Gastrocnemius medialis (tissue), 4 donors: ENCODE measurements at places on chromosomes 3 and 15. TPM values are rescaled to one million over a fixed set of nuclear protein-coding genes. Genes with fewer than 3 reads are reported as not detected.

DNA sequence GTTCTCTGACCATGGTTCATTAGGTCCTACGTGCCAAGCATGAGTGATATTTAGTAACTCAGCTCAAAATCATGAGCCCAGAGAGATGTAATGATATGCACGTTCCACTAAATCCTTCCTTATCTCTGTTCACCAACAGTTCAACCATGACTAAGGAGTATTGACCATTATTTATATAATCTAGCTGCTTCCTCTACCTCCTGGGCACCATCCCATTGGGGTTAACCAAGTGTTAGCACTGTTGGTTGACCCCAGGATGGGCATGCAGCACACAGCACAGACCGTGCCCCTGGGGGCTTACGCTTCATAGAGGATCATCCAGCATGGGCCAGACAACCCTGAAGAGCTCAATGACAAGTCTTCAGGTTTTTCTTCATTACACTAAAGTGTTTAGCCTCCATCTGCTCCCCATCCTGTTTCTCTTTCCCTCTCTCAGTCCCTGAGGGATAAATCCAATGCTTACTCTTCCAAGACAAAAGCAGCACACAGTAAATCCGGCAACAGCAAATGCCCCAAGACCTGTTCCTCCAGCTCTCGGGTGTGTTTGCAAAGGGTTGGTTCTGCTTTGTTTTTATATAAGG lies 10.4 kb downstream of the FAM174B start:
- no peaks in the 10 kb centered on the region for H3K36me3 ChIP-seq
- no peaks in the 10 kb centered on the region for H3K27me3 ChIP-seq
- H3K27ac ChIP-seq: no peak overlapping the region
- no peak overlapping the region for H3K4me3 ChIP-seq

DNA sequence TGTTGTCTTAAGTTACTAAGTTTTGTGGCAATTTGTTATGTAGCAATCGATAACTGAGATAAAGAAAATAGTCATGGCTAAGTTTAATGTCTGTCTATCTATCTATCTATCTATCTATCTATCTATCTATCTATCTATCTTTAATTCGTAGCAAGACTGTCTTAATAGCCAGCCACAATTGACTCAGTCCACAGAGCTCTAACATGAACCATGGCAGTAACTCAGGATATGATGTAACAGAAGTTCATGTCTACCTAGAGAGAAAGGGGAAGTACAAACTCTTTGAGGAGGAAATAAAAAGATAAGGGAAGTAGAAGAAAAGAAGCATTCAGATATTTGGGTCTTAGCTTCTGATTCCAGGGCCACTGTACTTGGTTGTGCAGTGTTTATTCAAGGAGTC lies 61.5 kb upstream of the FNDC3B start:
- H3K36me3 ChIP-seq: no peaks in the 10 kb centered on the region
- H3K4me1 ChIP-seq: no peaks in the 10 kb centered on the region
- no peak overlapping the region for H3K27ac ChIP-seq

GRCh38 chr3:122793568-122794416 lies at the start of gene HSPBAP1:
Gene HSPBAP1 (minus strand): TSS chr3:122793831. CDS start chr3:122793680, 151 bp downstream.
- H3K4me1 ChIP-seq: peaks cover 55% of the 10 kb centered on the region
- H3K36me3 ChIP-seq: no peaks in the 10 kb centered on the region
- H3K4me3 ChIP-seq: peak within 1 kb of the TSS; percentile 79
- peak; percentile 96 for DNase-seq
- no peaks in the 10 kb centered on the region for H3K27me3 ChIP-seq

DNA sequence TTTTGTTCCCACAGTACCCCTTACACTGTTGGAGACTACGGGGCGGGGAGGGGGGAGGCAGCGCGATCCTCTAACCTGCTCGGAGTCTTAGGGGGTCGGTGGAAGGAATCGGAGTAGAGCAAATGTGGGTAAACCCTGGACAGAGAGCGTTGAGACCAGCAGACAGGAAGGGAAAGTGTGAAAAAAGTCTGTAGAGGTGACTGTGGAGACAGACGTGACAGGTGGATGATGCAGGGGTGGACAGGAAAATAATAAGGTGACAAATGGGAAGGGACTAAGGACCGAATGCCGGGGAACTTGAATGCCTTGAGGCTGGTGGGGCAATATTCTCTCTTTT lies 424 bp downstream of the EAF2 start:
- no peaks in the 10 kb centered on the region for H3K27me3 ChIP-seq
- peaks cover 13% of the 10 kb centered on the region for H3K4me1 ChIP-seq
- peak overlapping the region; percentile 90 for H3K27ac ChIP-seq
- no peaks in the 10 kb centered on the region for H3K36me3 ChIP-seq

DNA sequence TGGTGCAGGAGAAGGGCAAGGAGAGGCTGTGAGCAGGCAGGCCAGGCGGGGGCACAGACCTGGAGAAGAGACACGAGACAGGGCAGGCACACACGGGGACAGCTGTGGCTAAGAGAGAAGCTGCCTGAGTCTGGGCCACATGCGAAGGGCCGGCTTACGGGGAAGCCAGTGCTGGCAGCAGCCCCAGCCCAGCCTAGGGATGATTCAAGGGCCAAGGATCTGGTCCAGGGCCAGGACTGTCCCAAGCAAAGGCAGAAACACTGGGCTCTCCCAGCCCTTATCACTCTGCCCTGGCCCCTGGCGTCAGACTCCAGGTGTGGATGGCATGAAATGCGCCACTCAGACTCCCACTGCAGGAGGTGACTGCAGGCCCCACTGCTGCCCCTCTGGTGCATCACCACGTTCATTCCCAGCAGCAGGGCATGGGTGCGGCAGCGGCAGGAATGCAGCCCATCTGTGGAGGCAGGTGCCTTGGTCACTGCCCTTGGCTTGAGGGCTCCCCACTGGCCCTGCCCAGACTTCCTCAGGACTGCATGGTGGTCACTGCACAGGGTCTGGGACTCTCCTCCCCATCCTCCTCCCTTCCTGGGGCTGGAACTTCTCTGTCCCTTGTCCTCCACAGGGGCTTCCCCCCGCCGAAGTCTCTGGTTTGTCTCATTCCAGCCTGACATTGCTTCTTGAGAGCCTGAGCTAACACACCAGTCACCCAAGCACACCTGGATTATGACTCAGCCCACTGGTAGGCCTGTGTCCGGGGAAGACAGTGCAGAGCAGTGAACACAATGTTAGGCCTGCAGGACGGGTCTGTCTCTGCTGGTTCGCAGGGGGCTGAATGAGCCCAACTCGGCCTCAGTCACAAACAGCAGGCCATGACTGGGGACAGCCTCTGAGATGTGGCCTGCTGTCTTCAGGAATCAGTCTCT lies 69.3 kb downstream of the TBC1D2B start:
- DNase-seq: peak; percentile 93
- no peak overlapping the region for H3K4me3 ChIP-seq
- H3K27ac ChIP-seq: peak overlapping the region; percentile 81
- no peaks in the 10 kb centered on the region for H3K36me3 ChIP-seq

- H3K27me3 ChIP-seq: peaks cover 6% of the 10 kb centered on the region
- no peak overlapping the region for H3K27ac ChIP-seq
- no peak for DNase-seq
- H3K4me1 ChIP-seq: no peaks in the 10 kb centered on the region
Observed at GRCh38 chr3:10883478-10884234, 67.6 kb downstream of the SLC6A11 start.

- DNase-seq: no peak
- no peaks in the 10 kb centered on the region for H3K27me3 ChIP-seq
- H3K27ac ChIP-seq: peak overlapping the region; percentile 99
- H3K4me3 ChIP-seq: no peak overlapping the region
Observed at GRCh38 chr3:45960289-45960688, 17.0 kb downstream of the CXCR6 start.

GRCh38 chr15:98684995-98685525 lies 36.7 kb downstream of the IGF1R start:
- no peak for DNase-seq
- no peaks in the 10 kb centered on the region for H3K36me3 ChIP-seq
- no peak overlapping the region for H3K27ac ChIP-seq
- peaks cover 29% of the 10 kb centered on the region for H3K4me1 ChIP-seq
- H3K4me3 ChIP-seq: no peak overlapping the region

DNA sequence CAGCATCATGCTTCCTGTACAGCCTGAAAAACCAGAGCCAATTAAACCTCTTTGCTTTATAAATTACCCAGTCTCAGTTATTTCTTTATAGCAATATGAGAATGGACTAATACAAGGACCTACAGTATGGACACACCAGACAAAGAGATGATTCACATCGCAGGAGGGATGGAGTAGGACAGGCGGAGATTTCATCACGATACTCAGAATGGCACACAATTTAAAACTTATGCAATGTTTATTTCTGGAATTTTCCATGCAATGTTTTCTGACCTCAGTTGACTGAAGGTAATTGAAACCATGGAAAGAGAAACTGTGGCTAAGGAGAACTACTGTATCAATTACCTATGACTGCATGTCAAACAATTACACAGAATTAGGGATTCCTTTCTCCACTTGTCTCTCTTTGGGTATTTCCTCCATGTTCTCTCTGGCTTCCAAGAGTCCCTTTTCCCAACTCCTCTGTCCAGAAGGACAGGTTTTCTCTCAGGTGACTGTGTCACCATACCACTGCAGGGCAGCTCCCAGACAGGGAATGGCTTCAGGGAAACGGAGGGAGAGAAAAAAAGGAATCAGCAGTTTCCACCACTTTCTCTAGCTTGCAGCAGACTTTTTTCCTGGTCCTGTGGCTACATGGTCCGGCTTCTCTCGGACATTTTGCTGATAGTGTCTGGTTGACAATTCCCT lies 3.0 kb upstream of the ANO10 start:
- H3K27me3 ChIP-seq: no peaks in the 10 kb centered on the region
- H3K27ac ChIP-seq: no peak overlapping the region
- H3K4me1 ChIP-seq: peaks cover 14% of the 10 kb centered on the region
- no peak for DNase-seq

GRCh38 chr3:50139308-50139707 lies 15.8 kb upstream of the SEMA3F start:
- H3K27me3 ChIP-seq: no peaks in the 10 kb centered on the region
- no peak overlapping the region for H3K27ac ChIP-seq

DNA sequence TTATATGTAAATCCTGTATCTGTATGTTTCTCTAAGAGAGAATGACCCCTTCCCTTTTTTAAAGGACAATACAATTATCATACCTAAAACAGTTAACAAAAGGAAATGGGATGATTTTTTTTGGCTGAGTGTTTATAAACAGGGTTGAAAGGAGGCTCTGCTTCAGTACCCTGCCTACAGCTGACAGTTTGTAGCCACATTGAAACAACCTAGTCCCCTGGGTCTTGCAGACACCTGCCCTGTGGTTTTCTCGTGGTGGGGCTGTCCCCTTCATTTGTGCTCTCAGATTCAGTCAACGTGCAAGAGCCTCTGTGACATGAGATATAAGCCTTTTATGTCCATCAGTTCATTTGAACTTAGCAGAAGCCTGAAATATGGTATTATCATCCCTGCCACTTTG lies 2.3 kb upstream of the HMCES start:
- H3K4me3 ChIP-seq: no peak overlapping the region
- DNase-seq: no peak
- no peak overlapping the region for H3K27ac ChIP-seq
- H3K27me3 ChIP-seq: no peaks in the 10 kb centered on the region

- H3K4me1 ChIP-seq: peaks cover 19% of the 10 kb centered on the region
- H3K27ac ChIP-seq: no peak overlapping the region
- DNase-seq: no peak
Observed at GRCh38 chr3:127985655-127986225, 66.5 kb upstream of the SEC61A1 start.

GRCh38 chr3:107284612-107285011 lies 92.6 kb upstream of the CCDC54 start:
- no peaks in the 10 kb centered on the region for H3K27me3 ChIP-seq
- no peak overlapping the region for H3K27ac ChIP-seq
- no peaks in the 10 kb centered on the region for H3K4me1 ChIP-seq
- H3K36me3 ChIP-seq: no peaks in the 10 kb centered on the region

DNA sequence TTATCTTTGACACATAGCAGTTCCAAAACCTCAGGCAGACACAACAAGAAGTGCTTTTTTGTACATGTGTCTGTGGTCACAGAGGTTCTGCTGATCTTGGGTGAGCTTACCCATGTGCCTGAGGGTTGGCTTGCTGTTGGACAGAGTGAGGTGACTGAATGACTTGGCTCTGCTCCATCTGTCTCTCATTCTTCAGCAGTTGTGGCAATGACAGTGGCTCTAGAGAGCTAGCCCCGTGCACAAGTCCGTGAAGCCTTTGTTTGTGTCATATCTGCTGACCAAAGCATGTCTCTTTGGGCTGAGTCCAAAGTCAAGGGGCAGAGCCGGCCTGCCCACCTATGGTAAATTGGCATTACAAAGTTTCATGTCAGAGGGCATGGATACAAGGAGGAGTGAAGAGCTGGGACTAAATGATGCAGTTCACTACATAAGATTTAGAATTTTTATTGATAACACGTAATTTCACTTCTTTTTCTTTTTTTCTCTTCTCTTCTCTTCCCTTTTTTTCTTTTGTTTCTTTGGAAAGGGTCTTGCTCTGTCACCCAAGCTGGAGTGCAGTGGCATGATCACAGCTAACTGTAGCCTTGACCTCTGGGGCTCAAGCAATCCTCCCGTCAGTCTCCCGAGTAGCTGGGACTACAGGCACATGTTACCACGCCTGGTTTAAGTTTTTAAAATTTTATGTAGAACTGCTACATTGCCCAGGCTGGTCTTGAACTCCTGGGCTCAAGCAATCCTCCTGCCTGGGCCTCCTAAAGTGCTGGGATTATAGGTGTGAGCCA lies 77.9 kb downstream of the ITPR1 start:
- no peak overlapping the region for H3K4me3 ChIP-seq
- DNase-seq: no peak
- H3K27ac ChIP-seq: no peak overlapping the region
- no peaks in the 10 kb centered on the region for H3K27me3 ChIP-seq

GRCh38 chr3:142492184-142492583 lies 44.3 kb upstream of the XRN1 start:
- DNase-seq: no peak
- H3K4me1 ChIP-seq: no peaks in the 10 kb centered on the region

GRCh38 chr15:68616397-68616796 lies 37.6 kb downstream of the CORO2B start:
- H3K4me3 ChIP-seq: no peak overlapping the region
- no peaks in the 10 kb centered on the region for H3K36me3 ChIP-seq
- peaks cover 22% of the 10 kb centered on the region for H3K4me1 ChIP-seq
- DNase-seq: no peak

- no peaks in the 10 kb centered on the region for H3K27me3 ChIP-seq
- no peak overlapping the region for H3K27ac ChIP-seq
- DNase-seq: no peak
- no peak overlapping the region for H3K4me3 ChIP-seq
- no peaks in the 10 kb centered on the region for H3K36me3 ChIP-seq
Observed at GRCh38 chr15:32886459-32886858, 168.7 kb downstream of the GREM1 start.

DNA sequence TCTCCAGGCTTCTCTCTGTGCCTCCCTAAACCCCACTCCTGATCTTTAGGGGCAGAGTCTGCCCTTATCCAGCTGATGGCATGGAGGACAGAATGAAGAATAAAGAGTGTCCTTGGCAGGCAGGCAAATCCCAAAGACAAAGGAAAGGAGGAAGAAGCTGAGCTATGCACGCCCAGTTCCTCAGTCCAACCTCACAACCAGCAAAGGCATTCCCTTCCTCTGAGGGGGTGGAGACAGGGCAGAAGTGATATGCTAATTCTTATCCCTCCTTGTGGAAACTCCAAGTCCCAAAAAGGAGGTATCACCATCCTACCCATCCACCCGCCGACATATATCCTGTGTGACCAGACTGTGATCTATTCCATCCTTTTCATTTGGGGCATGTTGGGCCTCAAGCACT lies 10.5 kb upstream of the CCDC54 start:
- no peaks in the 10 kb centered on the region for H3K36me3 ChIP-seq
- no peak overlapping the region for H3K4me3 ChIP-seq
- no peak overlapping the region for H3K27ac ChIP-seq

The NOX5 gene
- total RNA-seq: not detected

The GRAMD1C gene
- not detected for total RNA-seq

The CCR1 gene
- 1.8 TPM for total RNA-seq

The GPR62 gene
- 0.18 TPM for total RNA-seq

The TMEM40 gene
- total RNA-seq: not detected
